ENCODE measurements at places on chromosomes 13 and 19. TPM values are rescaled to one million over a fixed set of nuclear protein-coding genes. Genes with fewer than 3 reads are reported as not detected.

The PLPPR3 gene
- not detected for total RNA-seq

The CELF5 gene
- total RNA-seq: not detected

The TMEM145 gene
- total RNA-seq: not detected

The FCER2 gene
- 0.67 TPM for total RNA-seq

The PMIS2 gene
- total RNA-seq: not detected

The ZNF331 gene
- 194 TPM for total RNA-seq

The NANOS3 gene
- total RNA-seq: not detected

The ZNF829 gene
- 1.8 TPM for total RNA-seq

The CRX gene
- not detected for total RNA-seq

The CDX2 gene
- 0.45 TPM for total RNA-seq

The KANK3 gene
- total RNA-seq: 28.6 TPM

- DNase-seq: no peak
These were observed 15.3 kb downstream of the PRKCSH start for GRCh38 chr19:11450570-11451326.

GRCh38 chr19:7400815-7401214 lies 52.1 kb downstream of the ARHGEF18 start:
- DNase-seq: no peak

GRCh38 chr13:50125304-50125553 lies 110.0 kb downstream of the KCNRG start:
- no peak for DNase-seq

DNA sequence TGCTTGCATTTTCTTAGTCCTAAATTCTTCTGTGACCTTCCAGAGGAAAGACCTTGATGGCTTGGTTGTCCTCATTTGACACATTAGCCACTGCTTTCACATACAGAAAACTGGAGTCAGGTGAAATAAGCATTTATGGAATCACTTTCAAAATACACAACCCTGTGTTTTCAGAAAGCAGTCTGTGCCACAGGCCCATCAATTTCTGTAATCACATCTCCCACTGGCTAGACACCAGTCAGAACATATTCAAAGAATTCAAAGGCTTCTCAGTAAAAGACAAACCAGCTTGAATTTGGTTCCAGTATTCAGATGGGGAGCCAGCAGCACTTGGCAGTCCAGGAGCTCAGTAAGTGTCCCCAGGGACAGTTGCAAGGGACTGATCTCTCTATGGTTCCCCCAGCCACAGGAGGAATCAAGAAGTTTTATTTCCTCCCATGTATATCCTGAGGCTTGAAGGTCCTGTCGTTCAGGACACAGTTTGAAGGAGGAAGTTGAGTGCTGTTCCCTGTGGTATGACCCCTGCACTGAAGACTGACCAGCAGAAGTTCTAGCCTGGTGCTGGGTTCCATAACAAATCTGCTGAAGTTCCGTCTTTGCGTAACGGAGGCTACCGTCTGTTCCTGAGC lies 214.3 kb downstream of the FOXO1 start:
- DNase-seq: no peak

GRCh38 chr19:42401365-42402303 lies 11.5 kb upstream of the CNFN start:
- peak; percentile 92 for DNase-seq

DNA sequence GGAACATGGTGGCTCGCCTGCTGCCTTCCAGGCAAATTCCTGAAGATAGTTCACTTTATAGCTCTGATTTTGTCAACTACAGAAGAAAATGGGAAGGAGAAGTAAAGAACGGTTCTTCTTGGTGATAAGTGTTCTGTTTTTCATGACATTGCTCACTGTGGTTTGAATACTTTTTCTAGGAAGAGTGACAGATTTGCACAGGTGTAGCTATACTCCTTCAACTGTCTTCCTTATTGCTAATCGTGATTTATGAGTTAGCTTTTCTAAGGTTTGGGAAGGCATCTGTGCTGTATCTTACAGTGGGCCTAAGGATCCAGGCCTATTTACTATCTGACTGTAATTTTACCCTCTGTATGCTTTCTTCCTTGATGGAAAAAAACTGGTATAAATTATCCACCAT lies 405.6 kb downstream of the NDFIP2 start:
- DNase-seq: no peak

DNA sequence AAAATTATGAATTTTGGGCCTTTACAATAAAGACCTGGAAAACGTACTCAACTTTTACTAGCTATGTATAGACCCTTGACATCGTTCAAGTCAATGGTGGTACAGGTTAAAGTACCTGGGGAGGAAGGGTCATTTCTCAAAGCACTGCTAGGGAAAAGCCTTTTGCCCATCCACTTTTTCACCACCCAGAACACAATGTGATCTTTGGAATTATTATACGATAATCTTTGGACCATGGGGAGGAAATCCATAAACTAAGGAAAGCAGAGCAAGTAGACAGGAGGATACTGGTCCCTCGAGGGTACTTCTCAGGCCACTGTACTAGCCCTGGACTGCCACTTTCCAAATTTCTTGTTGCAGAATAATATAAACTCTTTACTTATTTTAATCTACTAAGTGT lies 39.5 kb downstream of the UBL3 start:
- no peak for DNase-seq

DNA sequence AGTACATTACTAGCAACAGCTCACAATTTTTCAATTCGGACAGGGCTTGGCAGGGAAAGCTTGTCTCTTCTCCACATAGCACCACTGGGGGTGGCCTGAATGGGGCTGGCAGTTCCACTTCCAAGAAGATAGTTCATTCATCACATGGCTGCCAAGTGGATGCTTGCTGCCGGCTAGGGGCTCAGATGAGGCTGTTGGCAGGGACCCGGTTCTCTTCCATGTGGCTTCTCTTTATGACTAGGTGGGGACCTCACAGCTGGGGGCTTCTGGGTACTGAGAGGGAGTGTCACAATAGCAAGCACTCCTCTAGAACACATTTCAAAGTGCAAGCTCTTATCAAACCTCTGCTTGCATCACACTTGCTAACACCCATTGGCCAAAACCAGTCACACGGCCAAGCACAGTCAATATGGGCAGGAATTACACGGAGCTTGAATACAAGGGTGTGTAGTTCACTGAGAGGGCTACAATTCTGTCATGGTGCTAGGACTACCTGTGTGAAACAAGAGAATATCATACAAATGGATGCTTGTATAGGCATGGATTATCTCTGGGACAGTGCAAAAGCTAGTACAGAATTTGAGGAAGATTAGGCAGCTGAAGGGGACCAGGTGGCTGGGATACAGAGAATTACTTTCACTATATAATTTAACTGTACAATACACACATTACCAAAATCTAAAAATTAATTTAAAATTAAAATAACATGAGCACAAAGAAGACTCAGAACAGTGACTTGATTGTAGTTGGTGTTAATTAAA lies 32.3 kb downstream of the ATP7B start:
- no peak for DNase-seq

DNA sequence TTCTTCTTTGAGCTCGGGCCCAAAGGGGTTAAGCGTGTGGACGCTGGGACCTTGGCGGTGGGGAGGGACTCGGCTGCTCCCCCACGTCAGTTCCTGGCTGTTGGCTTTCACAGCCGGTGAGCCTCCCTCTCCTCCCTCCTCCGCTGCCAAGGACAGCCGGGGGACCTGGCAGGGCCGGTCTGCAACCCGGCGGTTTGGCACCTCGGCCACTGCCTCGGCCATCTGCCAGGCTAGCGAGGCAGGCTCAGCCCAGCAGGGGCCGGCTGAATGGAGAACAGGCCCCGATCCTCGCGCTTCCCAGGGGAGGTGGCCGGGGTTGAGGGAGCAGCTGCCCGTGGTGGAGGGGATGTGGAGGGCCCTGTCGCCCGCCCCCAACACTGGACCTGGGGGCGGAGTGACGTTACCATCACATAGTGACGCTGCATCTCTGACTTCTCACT lies 5.0 kb downstream of the TLE5 start:
- peak; percentile 93 for DNase-seq

GRCh38 chr13:45781553-45782326 lies 69.8 kb downstream of the SIAH3 start:
- no peak for DNase-seq

DNA sequence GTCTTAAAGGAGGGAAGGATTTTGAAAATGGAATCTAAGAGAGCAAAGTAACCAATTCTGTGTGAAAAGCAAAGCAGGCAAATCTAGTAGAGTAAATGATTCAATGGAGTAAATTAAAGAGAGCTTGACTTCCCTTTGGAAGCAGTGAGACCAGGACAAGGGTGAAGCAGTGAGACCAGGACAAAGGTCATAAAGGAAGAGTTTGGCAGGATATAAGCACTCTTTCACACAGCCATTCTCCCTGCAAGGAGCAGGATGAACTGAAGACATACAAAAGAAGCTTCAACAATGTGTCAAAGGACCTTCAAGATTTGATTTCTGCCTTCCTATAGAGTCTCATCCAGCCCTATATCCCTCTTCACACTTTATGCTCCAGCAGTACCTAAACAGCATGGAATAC lies 123.8 kb downstream of the ENOX1 start:
- DNase-seq: no peak

- DNase-seq: no peak
These were observed 43.1 kb downstream of the ZNF726 start for GRCh38 chr19:23957660-23958281.

DNA sequence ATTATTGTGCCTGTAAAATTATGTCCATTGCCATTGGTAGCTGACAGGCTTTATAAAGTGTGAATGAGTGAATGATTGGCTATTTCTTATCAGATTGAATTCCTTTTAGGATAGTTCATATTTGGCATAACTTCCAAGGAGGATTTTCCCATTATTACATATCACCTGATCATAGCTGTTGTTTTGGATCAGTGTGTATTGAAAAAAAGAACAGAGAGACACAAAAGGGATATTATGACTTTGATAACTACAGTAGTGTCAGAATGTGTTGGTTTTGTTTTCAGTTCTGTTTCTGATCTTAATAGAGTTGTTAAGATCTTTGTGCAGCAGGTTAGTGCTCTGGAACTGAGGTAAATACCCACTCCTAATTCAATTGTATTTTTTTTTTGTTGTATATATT lies 103.8 kb downstream of the LRCH1 start:
- no peak for DNase-seq

DNA sequence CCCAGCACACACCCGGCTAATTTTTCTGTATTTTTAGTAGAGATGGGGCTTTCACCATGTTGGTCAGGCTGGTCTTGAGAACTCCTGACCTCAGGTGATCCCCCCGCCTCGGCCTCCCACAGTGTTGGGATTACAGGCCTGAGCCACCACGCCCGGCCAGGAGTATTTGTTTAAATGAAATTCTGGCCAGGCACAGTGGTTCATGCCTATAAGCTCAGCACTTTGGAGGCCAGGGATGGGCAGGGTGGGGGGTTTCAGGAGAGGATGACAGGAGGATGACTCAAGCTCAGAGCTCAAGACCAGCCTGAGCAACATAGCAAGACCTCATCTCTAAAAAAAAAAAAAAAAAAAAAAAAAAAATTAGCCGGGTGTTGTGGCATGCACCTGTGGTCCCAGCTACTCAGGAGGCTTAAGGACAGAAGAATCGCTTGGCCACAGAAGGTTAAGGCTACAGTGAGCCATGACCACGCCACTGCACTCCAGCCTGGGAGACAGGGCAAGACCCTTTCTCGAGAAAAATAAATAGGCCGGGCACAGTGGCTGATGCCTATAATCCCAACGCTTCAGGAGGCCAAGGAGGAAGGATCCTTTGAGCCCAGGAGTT lies 8.2 kb upstream of the DHDH start:
- DNase-seq: no peak

DNA sequence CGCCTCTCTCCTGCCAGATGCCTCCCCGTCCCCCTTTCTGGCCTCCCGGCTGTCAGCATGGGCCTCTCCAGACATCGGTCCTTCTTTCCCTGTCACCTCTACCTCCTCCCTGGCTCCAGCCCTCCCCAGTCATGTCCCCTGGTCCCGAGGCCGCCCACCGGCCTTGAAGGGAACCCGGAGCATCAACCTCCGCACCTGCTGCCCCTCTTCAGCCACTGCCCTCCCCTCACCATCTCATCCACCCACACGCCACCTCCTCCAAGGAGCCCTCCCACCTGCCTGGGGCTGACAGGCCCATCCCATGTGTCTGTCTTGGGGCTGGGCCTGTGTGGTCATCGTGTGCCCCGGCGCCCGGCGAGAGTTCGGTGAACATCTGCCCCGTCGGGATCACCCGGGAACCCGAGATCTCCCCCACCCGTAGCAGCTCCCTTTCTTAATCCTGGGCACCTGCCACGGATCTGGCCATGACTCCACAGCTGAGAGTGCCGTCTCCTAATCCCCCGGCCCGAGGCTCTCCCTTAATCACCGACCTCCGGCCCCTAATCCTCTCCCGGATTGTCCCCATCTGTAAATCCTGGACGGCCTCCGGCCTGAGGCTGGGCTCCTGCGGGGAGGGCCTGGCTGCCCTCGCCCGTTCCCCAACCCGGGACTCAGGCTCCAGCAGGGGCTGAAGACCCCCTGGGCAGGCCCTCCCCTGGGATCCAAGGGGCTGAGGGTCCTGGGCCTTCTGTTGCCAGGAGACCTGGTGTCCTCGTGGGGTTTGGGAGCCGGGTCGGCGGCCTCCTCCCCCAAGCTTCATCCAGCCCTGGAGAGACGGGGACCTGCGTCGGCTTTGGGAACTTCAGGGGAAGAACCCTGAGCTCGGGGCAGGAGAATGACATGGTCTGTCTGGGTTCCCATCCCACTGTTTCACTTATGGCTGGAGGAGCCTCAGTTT lies 5.9 kb downstream of the HCN2 start:
- no peak for DNase-seq

GRCh38 chr19:57511484-57511883 lies 11.7 kb downstream of the ZNF773 start:
- DNase-seq: no peak

- no peak for DNase-seq
These were observed 18.2 kb upstream of the AMER2 start for GRCh38 chr13:25190256-25190655.

GRCh38 chr19:1313695-1314613 lies 28.3 kb downstream of the EFNA2 start:
- DNase-seq: no peak

- DNase-seq: no peak
These were observed 30.5 kb downstream of the VAV1 start for GRCh38 chr19:6803036-6803404.

DNA sequence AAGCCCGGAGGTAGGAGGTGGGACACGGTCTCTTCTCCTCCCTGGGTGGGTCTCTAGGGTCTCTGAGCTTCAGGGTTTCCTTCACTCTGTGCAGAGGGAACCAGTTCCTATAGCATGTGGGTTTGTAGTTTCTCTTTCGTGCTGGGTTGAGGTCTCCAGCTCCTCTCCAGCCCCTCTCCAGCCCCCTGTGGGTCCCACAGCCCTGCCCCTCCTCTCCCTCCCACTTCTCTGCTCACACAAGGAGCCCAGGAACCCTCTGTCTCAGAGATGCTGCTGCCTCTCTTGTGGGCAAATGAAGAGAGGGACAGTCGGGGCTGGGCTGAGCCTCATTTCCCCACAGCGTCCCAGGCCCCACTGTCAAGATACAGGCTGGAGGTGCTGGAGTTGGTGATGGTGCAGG lies 1.4 kb downstream of the SIGLEC7 start:
- DNase-seq: peak; percentile 72

DNA sequence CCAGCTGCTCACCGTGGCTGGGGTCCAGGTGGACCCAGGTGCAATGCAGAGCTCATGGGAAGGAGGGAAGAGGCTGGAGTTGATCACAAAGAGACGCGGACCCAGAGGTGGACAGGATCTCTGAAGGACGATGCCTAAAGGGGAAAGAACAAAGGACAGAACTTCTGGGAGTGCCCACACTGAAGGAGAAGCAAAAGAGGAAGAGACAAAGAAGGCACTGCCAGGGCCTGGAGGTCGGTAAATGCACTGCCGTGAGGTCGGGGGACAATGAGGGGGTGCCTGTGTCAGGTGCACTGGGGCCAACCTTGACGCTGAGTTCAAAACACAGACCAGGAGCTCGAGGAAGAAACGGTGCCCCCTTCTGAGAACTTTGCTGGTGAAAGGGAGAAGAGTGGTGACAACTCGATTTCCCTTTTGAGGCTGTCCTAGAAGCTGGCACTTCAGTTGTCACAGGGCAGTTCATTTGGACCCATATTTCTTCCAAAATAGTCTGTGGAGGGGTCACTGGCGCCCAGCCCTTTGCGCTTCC lies 55.6 kb downstream of the GJA3 start:
- peak; percentile 59 for DNase-seq

Data from mesenteric fat pad (tissue), 1 donor.